Activated CD4-positive, alpha-beta T cell treated with anti-CD3 and anti-CD28 coated beads, Interleukin-2, amount 50 U/mL, for 16 hours (primary cell): ENCODE measurements at places on chromosomes 1 and 21.

DNA sequence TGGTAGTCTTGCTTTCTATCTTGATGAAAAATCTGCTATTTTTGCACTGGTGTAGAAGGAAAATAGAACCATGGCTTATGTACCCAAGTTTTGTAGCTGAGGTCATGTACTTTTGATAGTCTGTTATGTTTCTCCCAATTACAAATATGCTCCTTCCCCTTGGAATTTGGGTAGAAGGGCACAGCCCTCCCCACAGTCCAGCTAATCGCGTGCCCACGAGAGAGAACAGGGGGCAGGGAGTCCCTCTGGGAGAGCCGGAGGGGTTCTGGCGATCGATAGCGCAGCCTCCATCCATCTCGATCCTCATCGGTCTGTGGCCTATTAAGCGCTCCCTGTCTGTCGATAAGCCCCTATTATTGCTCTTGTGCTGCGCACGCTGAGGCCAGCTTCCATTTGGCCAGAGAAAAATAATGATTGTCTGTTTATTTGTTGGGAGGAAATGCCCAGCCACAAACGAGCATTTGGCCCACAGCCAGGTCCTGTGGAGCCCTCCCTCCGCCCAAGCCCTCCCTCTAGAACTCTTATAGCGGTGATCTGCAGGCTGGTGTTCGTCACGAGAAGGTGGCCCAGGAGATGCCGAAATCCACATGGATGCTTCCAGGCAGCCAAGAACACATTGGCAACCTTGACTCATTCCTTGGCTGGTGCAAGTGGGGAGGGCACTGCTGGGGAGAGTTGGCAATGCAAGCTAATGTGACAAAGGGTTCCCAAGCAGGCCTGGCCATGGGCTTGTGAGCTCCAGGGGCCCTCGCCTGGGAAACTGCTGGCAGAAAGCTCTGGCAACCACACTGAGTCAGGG is 134.7 kb upstream of the TNR start:
- no peak for DNase-seq

DNA sequence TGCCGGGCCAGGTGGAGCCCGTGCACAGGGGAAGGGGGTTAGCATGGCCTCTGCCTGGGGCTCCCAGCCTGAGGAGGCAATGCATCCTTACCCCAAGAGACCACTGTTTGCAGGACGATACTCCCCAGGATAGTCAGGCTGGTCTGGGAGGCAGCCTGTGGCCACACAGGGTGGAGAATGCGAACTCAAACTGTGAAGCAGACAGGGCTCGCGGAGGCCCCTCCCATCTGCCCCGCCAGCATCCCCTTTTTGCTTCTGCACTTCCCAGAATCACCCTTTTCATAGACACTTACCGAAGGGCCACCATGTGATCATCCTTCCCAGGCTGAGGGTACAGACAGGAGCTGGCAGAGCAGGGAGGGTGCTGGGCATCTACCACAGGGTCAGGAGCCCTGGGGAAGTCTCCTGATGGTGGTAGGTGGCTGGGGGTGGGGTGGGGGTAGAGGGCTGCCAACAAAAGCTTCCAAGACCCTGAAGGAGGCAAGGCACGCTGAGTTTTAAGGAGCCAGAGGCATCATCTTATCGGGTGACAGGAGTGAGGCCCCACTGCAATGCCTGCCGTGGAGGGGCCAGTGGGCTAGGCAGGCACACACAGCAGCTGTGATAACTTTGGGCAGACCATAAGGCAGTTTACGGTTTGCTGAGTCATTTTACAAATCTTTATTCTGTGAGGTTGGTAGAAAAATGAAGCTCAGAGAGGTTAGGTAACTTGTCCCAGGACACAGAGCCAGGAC is 31.3 kb upstream of the BTG2 start:
- no peak for DNase-seq

DNA sequence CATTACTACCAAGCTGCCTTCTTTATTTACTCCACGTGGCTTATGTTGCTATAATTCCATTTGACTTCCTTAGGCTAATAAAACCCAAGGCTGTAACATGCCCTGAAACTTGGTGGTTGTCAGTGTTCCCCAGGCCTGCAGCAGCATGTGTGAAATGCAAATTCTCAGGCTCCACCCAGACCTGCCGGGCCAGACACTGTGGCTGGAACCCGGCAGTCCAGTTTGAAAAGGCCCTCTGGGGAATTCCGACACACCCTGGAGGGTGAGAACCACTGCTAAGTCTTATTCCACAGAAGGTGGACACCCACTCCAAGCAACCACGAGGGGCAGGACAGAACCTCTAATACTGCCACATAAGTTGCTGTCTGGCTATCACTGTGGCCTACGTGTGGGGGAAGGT is 41.4 kb downstream of the URB1 start:
- DNase-seq = no peak

- DNase-seq = no peak
These were observed 218.7 kb downstream of the FMN2 start for GRCh38 chr1:240310226-240310925.

- no peak for DNase-seq
These were observed 145.8 kb upstream of the TMPRSS15 start for GRCh38 chr21:18549214-18549905.
